CD8-positive, alpha-beta memory T cell (primary cell): ENCODE measurements at places on chromosomes 5 and 9.

DNA sequence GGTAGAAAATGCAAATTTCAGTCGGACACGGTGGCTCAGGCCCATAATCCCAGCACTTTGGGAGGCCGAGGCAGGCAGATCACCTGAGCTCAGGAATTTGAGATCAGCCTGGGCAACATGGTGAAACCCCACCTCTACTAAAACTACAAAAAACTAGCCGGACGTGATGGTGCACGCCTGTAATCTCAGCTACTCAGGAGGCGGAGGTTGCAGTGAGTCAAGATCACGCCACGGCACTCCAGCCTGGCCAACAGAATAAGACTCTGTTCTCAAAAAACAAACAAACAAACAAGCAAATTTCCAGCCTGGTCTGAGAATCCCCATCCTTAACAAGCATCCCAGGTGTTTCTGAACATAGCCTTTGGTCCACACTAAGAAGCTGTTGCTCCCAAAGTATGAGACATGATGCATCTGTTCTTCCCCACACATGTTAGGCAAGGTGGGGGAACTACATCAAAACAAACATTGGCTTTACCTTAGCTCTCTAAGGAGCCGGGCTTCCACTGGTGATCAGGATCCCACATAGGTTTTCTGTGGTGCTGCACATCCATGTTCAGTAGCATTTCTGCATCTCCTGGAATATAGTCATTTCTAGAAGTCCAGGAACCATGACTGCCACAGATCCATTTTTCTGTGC, 92.5 kb upstream of the DMRT1 start:
- no peak for DNase-seq

DNA sequence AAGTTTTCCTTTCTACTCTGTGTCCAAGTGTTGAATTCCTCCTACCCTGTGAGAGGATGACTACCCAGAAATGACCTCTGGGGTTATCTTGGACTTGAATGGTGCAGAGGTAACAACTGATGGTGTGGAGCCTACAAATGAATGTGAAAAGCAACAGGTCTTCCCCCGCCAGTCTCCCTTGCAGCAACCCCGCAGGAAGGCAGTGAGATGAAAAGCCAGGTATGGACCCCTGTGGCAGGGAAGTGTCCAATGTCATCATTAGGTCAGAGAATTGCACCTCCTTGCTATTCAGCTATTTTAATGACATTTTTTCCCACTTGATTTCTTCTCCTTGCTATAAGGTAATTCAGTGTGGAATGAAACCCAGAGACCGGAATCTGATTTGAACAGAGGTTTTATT, 58.5 kb downstream of the MAT2B start:
- no peak for DNase-seq

DNA sequence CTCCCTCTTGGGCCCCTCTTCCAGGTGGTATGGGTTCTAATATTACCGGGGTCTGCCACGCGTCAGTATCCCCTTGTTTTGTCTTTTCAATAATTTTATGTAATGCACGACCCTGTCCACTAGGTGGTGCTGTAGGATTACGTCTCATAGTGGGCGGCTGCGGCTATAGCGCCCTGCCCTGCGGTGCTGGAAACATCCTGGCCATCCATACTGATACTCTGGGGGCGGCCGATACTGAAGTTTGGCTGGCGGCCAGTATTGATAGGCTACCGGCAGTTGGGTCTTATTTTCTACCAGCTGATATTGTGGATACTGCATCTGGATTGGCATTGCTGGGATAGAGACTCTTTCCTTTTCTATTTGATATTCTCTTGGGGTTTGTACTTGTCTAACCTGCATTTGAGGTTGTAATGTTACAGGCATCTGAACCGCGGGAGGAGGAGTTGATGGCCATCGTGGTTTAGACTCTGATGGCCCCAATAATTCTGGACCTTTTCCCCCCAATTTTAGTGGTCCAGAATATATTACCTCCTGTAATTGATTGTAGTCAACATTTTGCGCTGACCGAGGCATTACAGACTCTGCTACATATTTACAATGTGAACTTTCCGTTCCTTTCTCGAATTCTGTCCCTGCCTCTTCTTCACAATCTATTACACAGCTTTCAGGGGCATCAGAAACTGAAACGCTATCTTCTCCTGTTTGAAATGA, 3.3 kb upstream of the TMEM141 start:
- peak; percentile 50 for DNase-seq

- no peak for DNase-seq
Observed at GRCh38 chr5:33837301-33837700, 54.5 kb downstream of the ADAMTS12 start.

DNA sequence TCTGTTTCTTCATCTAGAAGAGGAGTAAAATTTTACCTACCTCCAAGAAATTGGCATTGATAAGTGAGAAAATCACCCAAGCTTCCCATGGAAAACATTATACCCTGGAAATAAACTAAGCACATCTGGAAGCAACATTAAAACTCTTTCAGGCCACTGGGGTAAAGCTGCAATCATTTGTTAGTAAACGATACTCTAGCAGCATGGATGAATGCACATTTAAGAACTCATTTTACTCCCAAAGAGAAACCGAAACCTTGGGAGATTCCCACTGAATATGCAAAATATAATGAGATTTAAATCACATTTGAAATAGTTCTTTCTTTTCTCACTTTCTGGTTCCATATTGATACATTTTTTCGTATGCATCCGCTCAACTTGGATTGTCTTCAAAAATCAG, 467.5 kb downstream of the EFNA5 start:
- DNase-seq: no peak

DNA sequence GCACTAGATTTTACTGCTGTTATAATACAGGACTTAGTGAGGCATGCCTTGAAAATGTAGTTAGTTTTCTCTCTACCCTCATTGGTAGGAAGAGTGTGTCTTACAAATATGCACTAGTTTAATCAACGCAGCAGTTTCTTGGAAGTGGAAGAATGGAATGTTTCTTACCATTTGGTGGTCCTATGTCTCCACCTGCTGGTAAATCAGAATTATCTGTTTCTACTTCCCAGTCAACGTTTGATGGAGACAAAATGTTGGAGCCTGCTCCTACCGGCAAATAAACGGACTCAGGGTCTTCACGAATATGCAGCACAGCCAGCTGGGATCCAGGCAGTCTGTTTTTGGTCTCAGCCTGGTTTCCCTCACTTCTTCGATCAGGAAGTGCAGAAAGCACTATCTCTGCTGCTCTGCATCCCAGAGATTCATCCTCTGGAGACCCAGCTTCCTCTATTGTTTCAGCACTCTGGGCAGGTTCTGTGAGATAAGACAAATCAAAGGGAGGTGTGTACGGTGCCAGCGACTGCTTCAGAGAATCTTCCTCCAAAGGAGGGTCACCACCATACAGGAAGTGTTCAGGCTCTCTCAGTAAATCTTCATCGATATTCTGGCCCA, 59.5 kb upstream of the PCA3 start:
- peak; percentile 28 for DNase-seq

GRCh38 chr5:51273021-51273420, 110.2 kb upstream of the ISL1 start:
- DNase-seq: no peak

DNA sequence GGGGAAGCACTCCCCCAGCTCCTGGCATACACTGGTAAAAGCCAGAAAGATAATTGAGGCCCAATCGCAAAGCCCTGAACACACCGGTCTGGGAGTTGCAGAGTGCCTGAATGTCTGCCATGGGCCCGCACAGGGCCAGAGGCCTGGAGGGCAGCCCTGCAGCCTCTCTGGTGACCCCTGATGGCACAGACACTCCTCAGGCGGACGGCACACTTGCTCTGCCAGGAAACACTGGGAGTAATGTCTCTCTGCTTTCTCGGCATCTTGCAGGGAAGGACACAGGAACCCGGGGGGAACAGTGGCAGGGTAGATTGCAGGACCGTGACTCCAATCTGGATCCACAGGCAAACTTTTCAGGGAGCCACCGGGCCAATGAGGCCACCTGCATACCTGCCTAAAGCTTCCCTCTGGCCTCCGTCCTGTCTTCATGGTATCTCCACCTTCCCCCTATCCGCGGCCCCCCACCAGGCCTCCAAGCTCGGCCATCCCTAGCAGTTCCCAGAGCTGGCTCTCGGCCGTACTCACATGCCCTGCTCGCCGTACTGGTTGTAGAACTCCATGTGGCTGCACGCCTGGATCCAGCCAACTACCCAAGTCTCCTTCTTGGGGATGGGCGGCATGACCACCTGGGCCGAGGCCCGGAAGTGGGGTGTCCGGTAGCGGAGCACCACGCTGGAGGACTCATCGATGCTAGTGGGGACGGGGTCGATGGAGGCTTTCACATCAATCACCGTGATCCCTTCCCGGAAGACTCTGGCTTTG, 797 bp downstream of the FAM78A start:
- DNase-seq: no peak

GRCh38 chr5:54769746-54770145, 215.6 kb downstream of the ESM1 start:
- DNase-seq: no peak

DNA sequence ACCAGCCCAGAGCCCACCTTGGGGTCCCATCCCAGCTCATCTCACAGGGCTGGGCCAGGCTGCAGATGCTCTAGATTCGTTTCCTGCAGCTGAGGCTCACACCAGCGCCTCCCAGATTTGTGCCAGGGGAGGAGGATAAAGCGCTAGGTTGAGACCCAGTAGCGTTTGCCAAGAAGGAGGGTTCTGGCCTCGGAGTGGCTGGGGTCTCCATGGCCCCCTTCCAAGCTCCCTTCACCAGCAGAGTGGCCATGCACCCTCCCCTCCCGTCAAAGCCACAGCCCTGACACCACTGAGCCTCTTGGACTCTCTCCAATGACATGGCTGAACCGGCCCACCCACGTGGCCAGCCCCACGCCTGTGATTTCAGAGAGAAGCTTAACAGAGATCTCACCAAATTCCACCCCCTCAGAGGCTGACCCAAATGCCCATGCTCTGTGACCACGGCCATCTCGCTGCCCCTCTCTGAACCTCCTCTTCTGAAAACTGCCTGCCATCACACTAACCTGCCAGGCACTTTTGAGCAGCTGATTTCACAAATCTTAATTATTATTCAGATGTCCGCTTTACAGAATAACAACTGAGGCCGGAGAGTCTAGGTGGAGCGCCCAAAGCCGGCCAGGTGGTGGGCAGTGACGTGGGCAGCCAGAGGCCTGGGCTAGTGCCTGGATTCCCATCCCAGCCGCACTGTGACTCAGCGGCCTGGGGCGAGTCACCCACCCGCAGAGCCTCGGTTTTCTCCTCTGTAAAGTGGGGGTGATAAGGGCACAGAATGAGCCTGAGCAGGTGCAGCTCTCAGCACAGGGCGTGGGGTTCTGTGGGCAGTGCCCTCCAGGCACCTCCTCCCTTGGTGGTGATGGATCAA, 155.7 kb downstream of the C9orf50 start:
- no peak for DNase-seq

DNA sequence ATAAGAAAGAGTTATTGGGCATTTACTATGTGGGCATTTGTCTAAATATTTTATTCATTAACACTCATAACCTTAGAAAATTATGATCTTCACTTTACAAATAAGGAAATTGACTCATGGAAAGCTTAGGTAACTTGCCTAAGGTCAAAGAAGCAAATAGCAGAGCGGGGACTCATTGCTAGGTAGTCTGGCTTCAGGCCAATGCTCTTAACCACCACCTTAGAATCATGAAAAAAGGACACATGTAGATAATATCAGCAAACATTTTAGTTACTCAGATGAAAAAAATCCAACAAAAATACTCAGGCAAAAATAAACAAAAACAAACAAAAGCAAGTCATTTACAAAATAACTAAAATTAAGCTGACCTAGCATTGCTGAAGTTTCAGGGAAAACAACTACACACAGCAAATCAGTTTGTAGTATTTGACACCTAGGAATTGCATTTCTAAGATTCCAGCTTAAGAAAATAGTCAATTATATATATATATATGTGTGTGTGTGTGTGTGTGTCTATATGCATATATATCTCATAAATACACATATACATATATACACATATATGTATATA, 166.0 kb downstream of the HMHB1 start:
- no peak for DNase-seq

- no peak for DNase-seq
Observed at GRCh38 chr9:83130541-83130940, 67.6 kb upstream of the RASEF start.

GRCh38 chr5:169762338-169763095, 125.4 kb downstream of the DOCK2 start:
- DNase-seq: no peak

- DNase-seq: no peak
Observed at GRCh38 chr9:3576328-3576727, 50.5 kb upstream of the RFX3 start.

DNA sequence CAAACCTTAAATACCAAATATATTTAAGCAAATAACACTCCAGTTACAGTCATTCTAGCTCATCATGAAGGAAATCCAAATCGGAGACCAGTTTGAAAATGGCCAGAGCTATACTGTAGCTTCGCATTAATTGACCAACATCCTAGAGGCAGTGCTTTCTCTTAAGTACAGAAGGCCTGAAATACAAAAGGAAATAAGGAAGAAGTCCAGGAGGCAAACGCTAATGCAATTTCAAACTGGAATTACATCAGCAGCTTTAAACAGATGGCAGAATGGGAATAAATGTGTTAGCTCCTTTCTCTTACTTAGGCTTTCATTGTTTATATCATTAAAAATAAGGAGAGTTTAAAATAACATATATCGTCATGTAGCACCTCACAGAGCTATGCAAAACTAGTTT, 197.0 kb downstream of the SEC61B start:
- DNase-seq: no peak

DNA sequence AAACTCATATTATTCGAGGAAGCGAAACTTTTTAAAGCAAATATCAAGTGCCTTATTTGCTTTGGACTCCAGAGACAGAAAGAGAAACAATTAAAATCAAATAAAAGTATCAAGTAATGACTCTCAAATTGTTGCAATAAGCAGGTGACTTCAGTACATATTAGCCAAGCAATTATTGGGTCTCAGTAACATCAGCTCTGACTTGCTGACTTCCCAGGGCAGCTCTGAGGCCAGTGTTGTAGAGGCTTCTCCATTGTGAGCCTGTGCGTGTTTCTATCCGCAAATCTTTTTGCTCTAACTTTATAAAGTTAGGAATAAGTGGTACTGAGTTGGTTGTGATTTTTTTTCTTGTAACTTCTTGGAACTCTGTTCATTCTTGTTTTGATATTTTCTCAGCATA, 186.8 kb upstream of the PRLR start:
- DNase-seq: no peak

DNA sequence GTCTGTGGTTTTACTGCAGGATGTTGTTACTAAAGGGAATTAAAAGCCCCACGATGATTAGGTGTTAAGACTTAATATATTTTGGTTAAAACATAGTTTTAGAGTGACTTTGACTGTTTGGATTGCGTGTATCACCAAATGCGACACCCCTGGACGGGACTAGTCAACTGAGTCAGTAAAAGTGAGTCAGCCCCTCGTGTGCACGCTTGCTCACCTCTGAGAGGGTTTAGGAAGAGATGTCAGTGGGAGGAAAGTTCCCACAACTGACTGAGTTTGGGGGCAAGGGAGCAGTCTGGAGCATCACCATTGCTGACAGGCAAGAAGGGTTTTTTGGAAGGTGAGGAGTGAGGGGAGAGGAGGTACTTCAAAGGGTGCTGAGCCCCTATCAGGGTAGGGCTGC, 14.4 kb upstream of the DMRT3 start:
- DNase-seq: no peak
